ENCODE measurements at places on chromosomes 4 and X.

DNA sequence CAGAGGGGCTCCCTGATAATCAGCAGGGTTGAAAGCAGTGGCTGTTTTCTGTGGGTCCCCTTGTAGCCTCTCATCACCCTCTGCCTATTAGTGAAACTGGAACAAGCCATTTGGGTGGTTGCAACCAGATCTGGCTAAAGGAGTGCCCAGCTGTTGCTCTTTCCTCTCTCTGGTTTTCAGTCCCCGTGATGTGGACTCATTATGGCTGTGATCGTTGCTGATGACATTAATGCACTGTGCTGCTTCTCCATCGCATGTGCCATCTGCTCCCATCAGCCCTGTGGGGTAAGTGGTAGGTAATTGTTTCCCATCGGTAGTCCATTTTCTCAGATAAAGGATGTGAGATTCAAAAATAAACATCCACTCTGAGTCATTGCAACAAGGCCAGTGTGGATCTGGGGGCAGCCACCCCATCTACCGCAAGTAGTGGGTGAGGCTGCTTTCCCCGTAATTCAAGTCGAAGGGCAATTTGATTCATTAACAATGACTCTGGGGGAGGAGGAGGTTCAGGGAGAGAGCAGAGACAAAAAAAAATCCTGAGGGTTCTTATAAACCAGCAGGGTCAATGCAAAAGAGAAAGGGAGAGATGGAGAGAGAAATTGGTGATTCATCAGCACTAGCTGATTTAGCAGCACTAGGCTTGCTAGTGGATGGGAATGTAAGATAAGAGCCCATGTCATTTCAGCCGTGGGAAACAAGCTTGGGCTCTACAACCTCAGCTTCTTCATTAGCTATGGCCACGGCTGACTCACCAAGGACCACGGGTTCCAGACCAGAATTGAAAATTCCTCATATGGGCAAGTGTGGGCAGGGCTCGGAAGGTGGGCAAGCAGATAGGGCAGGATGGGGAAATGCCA lies 357.8 kb downstream of the MID1IP1 start:
- DNase-seq, result no peak

DNA sequence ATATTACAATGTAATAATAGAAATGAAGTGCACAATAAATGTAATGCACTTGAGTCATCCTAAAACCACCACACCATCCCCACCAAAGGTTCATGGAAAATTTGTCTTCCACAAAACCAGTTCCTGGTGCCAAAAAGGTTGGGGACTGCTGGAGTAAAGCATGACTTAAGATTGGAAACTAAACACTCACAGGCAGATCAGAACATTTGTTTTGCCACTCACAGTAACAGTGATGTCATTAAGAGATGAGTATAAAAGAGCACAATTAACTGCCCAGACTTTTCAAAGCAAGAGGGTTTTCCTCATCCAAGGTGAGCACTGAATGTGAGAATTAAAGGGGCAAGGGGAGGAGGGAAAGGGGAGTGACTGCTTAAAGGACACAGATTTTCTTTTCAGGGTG lies 35.6 kb downstream of the MAP7D3 start:
- no peak for DNase-seq

GRCh38 chrX:131288738-131289511 lies at the start of gene IGSF1:
TSS of gene IGSF1 (minus strand) at chrX:131289306. CDS start at chrX:131286674, 2,632 bp downstream.
- no peak for DNase-seq

GRCh38 chr4:84916227-84916626 lies 50.3 kb downstream of the WDFY3 start:
- no peak for DNase-seq

- no peak for DNase-seq
Measured at GRCh38 chr4:35164063-35164462, 1080.3 kb downstream of the ARAP2 start.

GRCh38 chr4:10577018-10577417 lies 107.5 kb downstream of the CLNK start:
- no peak for DNase-seq

DNA sequence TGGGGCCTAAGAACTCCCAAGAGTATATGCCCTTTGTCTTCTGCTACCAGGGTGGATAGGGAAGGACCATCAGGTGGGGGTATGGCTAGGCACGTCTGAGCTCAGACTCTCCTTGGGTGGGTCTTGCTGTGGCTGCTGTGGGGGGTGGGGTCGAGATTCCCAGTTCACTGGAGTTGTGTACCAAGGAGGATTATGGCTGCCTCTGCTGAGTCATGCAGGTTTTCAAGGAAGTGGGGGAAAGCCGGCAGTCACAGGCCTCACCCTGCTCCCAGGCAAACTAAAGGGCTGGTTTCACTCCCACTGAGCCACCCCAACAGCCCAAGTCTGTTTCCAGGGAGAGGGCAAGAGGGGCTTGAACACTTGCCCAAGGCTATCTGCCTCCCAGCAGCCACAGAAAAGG lies 249.7 kb downstream of the NR3C2 start:
- no peak for DNase-seq

DNA sequence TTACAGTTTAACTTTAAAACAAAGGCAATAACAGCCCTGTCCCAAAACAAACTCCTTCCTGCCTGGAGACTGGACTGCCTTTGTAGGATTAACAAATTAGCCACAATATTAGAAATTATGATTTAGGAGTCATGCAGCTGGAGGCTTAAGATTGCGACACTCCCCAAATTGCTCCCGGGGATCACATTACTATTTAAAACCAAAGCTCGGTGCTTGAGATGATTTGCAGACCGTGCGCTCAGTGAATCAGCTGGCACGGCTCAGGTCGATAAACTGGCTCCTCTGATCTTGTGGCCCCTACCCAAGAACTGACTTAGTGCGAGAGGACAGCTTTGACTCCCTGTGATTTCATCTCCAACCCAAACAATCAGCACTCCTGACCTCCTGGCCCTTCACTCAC lies 829.3 kb downstream of the NLGN4X start:
- DNase-seq, result no peak

DNA sequence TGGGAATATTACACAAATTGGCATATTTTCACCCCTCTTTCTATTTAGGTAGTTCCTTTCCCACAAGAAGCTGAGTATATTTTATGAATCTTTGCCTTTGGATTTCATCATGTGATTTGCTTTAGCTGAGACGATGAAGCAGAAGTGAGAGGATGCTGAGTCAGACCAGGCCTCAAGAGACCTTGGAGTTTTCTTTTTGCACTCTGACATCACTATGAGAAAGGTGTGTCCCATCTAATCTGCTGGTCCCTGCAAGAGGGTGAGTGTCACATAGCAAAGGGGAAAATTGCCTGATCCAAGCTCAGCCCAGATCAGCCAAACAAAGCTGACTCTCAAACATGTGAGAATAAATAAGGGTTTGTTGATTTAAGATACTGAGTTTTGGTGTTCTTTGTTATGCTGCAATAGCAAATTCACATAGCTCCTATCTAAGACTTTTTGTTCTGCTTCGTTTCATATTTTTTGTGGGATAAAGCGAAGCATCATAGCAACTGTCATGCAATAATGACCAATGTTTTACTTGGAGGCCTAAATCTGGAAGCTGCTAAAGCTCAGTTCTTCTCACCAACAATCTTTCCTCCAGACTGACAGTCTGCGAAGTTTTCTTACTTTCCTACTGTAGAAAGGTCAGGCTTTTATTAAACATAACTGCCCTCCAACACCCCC lies 176.9 kb downstream of the PDHA2 start:
- no peak for DNase-seq

- peak; percentile 19 for DNase-seq
Measured at GRCh38 chr4:75708218-75708691, 16.1 kb upstream of the USO1 start.

GRCh38 chr4:68904786-68905185 lies 46.8 kb downstream of the UGT2A3 start:
- no peak for DNase-seq

DNA sequence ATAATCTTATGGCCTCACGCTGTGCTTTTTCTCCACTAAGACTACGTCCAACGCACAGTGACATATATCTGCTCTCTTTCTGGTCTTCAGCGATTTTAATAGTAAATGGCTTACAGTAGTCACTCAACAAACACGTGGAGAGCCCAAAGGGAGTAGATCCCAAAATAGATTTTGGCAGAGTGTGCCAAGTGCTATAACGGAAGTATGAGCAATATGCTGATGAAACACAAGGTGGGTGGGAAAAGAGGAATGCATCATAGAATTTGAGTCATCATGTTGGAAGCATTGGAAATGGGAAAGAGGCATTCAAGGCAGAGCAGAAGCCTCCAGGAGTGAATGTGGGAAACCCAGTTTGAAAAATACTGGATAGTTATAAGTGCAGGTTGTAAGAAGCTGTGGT lies 129.1 kb upstream of the LDB2 start:
- no peak for DNase-seq

- DNase-seq, result no peak
Measured at GRCh38 chr4:17535242-17535641, 20.3 kb downstream of the CLRN2 start.

DNA sequence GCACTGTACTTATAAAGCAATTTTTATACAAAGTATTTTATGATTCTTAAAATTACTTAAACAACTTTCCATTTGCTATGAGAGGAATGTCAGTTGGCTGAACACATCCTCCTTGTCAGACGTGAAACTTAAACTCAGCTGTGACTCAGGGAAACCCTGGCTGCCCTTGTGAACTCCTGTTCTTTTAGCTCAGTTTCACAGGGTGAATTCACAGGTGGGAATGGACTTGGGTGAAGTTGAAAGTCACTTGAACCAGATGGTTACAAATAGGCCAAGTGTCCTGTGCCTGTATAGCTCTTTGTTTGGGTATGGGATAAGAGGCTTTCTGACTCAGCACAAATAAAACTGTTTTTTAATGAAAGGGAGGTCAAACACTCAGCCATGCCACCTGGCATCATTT lies 67.4 kb upstream of the FAM47B start:
- no peak for DNase-seq

DNA sequence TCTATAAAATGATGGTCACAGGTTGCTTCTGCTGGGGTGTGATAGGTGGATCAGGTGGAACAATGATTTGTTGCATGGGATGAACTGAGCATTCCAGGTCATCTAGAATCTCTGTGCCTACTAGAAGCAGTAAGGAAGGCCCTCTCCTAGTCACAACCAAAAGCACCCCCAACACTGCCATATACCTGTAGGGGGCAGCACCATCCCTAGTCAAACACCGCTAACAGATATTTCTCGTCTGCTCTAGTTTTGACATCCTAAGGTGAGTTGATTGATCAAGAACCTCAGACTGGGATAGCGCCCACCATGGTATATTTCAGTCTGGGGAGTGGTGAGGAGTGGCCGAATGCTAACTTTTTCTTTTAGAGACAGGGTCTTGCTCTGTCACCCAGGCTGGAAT lies 160.2 kb downstream of the NHS start:
- no peak for DNase-seq

GRCh38 chrX:71859637-71860036 lies 51.0 kb upstream of the NHSL2 start:
- DNase-seq, result peak; percentile 14

GRCh38 chr4:167785523-167785922 lies 306.8 kb upstream of the ANXA10 start:
- no peak for DNase-seq

- DNase-seq, result no peak
Measured at GRCh38 chr4:83276299-83277040, 8.1 kb downstream of the COQ2 start.

DNA sequence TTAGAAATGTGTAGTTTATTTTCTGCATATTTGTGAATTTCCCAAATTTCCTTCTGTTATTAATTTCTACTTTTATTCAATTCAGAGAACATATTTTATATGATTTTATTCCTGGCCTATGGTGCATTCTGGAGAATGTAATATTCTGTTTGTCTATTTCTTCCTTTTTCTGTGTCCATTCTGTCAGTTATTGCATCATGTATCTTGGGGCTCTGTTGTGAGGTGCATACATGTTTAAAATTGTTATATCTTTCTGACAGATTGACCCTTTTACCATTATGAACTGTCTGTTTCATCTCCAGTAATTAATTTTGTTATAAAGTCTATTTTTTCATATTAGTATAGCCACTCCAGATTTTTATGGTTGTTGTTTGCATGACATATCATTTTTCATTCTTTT lies 96.9 kb upstream of the CITED1 start:
- no peak for DNase-seq

DNA sequence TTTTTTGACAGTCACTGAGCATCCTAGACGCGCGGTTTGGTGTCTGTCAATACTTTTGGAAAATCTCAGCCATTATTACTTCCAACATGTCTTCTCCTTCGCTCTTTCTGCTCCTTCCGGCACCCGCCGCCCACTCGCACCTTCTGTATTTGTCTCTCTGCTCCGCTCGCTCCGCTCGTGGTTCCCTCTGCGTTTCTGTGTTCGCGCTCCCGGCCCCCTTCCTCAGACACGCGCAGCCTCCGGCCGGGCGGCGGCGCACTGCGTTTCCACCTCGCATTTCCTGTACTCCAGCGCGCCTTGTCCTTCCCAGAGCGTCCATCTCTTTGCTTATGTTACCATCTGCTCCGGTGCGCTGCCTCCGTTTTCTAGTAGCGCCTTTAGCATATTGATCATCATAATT lies 21.1 kb downstream of the PDE6B start:
- no peak for DNase-seq

DNA sequence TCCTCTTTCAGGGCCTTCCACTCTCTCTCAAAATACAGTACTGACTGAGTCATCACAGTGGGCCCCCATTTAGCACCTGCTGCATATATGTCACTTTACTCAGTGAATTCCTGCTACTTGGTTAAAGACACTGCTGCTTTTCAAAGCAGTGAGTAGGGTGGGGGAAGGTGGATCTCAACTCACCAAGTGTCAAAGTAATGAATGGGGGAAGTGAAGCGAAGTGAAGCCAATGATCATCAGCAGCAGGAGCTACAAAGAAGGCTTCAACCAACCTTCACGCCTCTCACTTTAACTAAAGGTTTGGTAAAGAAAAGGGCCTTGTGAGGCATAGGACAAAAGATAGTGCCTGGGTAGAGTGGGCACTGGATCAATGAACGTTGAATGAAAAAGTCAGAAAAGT lies 424.1 kb downstream of the SMARCA1 start:
- DNase-seq, result no peak

GRCh38 chr4:7414736-7415510 lies 19.8 kb downstream of the PSAPL1 start:
- no peak for DNase-seq

GRCh38 chrX:7146020-7146702 lies 1.4 kb upstream of the STS start:
- no peak for DNase-seq

- DNase-seq, result peak; percentile 53
Measured at GRCh38 chrX:132488819-132489577, at the start of gene MBNL3. TSS of gene MBNL3 (minus strand) at chrX:132489038. CDS start at chrX:132439611, 49,427 bp downstream.

- DNase-seq, result no peak
Measured at GRCh38 chr4:11072463-11072862, 356.2 kb downstream of the HS3ST1 start.

Measured in effector CD4-positive, alpha-beta T cell (primary cell).